ENCODE measurements at places on chromosomes 12 and 14.

- ATAC-seq: no peak
These were observed at the start of gene TMEM121 for GRCh38 chr14:105525861-105526775. TMEM121 (plus strand) TSS chr14:105526583; CDS start chr14:105528835, 2,252 bp downstream.

DNA sequence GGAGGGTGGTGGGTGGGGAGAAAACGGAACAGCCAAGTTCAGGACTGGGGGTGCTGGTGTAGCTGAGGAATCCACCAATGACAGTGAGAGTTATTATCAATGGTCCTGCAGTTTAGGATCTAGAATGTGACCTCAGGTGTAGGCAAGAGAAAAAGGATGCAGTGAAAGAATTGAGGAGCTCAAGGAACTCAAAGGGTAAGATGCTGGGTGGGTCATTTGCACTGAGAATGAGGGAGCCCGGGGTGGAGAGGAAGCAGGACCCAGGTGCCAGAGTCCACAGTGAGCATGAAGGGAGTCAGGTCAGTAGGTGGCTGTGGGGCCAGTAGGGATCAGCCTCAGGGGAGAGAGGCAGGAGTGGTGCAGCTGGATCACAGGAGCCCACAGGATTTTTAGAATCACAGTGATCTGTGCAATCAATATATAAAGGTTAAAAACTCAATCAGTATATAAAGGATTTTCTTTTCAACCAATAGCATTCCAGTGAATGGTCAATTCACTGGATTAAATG is 3.2 kb upstream of the KRT7 start:
- ATAC-seq: no peak

DNA sequence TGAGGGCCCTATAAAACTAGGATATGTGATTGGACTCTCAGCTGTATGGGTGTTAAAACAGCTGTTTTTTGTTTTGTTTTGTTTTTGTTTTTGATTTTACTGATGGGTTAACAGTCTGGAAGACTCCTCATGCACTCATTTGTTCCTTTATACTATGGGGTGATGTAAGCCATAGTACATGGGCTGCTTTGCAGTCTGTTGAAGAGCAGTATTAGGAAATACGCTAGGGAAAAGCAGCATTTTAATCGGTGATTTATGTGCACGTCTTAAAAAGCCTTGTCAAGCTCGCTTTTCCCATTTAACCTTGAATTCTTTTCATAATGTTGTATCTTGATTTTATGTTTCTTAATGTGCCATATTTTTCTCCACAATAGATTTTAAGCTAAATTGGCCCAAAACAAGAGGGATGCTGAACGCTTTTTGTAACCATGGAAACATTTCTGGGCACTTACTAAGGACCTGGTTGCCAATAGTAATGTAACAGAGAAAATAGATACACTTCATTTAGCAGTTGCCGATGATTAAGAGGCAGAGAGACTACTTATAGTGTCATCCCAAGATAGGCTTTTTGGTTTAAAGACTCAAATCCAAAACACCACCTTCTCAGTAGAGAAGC is 244.0 kb downstream of the SNAPC1 start:
- ATAC-seq: no peak

DNA sequence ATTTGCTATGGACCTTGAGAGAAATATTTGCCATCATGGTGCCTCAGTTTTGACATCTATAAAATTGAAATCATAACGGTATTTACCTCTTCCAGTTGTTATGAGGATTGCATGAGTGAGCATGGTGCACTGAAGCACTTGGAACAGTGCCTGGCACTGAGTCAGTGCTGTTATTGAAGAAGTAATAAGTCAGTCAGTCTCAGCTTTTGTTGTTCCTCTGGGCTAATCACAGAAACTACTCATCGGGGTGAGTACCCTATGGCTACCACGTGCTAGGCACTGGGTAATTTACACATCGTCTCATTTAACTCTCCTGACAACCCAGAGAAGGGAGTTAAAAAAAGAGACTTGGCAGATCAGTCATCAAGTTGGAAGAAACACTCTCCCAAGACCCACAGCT is 159.5 kb upstream of the NRXN3 start:
- no peak for ATAC-seq

DNA sequence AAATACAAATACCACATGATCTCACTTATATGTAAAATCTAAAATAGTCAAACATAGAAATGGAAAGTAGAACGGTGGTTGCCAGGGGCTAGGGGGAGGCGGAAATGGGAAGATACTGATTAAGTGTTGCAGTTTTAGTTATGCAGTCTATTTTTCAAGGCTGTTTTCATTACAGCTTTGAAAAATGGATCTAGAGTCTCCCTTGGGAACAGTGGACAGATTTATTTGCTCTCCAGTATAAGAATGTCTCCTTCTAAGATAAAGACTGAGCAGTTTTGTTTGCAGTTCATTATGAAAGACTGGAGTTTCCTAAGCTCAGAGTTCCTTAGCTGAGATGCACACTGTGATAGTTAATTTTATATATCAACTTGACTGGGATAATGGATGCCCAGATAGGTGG is 202.5 kb downstream of the KLHL28 start:
- no peak for ATAC-seq

- no peak for ATAC-seq
These were observed 129.9 kb downstream of the GALC start for GRCh38 chr14:87863047-87863446.

- ATAC-seq: no peak
These were observed 232.1 kb downstream of the CACNA1C start for GRCh38 chr12:2284857-2285256.

- ATAC-seq: no peak
These were observed 216.6 kb upstream of the PWP1 start for GRCh38 chr12:107469011-107469410.

DNA sequence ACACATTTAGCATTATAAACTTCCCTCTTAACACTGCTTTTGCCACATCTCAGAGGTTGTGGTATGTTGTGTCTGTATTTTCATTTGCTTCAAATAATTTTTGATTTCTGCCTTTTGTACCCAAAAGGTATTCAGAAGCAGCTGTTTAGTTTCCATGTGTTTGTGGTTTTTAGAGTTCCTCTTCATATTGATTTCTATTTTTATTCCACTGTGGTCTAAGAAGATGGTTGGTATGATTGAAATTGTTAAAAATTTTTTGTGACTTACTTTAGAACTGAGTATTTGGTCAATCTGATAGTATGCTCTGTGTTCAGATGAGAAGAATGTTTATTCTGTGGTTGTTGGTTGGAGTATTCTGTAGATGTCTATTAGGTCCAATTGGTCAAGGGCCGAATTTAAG is 76.4 kb downstream of the IFNG-AS1 start:
- ATAC-seq: no peak

DNA sequence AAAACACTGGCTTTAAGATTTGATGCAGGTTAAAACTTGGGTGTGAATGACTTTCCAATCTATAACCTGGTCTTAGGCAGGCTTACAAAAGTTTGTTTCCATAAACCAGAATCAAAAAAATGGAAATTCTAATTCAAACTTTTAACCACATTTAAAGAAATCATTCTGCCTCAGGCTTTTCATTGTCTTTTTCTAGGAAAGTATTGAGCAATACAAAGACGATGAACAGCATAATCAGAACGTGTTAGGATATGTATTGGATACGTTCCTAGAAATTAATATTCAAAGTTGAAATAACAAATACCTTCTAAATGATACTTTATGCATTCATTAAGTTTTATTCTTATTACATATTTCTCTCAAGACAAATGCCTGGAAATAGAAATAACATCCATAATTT is 172.9 kb downstream of the CEP128 start:
- no peak for ATAC-seq

GRCh38 chr14:69673578-69674305 is 62.3 kb downstream of the SUSD6 start:
- no peak for ATAC-seq

DNA sequence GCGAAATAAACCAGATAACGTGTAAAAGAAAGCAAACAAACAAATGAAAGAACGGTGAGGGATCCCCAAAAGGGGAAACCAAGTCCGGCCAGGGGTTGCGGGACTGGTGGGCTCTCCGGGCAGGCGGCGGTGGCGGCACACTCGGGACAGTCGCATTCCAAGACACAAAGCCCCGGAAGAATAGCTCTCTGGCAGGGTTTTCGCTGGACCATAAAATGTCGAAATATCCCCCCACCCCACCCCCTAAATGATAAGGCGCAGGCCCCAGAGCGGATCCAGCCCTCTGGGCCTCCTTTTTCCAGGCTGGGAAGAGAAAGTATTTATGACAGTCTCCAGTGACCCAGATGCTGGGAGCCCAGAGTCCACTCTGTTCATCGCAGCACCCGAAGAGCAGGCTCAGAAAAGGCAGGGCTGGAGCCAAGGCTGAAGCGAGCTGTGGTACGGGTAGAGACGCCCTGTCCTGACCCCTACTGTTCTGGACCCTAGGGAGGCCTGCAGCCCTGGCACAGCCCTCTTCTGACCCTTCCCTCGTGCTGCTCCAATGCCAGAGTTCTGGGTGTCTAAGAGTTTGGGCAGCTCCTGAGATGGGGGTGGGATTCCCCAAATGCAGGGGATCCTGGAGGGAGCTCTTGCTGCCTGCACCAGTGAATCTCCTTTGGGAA is 2.1 kb upstream of the HOXC8 start:
- no peak for ATAC-seq

DNA sequence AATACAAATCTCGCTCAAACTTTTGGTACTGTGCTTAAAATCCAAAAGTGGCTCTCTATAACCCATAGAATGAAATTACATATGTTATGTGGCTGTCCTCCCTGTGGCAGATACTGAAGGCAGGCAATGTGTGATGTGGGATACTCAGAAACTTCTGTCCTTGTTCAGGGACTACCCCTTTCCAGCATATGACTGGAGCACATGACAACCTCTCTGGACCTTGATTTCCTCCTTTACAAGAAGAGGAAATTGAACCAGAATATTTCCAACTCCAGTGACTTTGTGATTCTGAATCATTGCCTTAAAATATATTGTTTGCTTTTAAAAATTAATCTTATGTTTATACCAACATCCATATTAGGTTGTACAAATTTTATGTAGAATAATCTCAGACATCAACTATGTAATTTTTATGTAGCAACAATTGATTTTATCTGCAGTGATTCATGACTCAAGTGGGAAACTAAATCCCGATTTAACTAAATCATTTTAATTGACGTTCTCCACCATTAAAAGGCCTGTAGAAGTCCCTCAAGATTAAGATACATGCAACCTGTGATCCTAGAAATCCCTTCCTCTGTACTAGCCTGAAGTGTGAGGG is 162.4 kb downstream of the AKAP6 start:
- no peak for ATAC-seq

DNA sequence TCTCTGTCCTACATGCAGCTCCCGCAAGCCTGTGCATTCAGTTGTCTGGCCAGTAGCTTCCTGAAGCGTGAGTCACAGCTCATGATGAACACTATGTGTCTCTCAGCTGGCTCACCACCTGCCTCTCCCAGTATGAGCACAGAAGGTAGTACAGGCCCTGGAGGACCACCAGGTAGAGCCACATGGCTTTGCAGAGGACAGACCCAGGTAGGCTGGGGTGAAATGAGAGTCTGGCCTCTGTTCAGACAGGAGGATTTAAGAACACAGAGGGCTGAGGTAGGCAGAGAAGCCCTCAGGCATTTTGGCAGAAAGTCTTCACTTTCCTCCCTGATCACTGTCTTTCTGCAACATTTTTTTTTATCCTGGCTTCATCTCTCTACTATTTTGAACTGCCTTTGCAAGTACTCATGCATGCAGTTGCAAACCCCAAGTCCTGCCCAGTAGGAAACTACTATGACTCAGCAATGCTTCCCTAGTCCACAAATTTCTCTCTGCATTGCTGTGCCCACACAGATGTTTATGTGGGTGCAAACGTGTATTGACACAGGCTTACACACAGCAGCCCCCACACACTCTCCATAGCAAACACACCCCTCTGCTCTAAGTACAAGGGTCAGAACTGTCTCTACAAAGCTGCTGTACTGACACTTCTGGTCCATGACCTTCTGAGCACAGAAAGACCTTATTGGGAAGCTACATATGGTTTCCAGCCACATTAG is 7.2 kb upstream of the SDR9C7 start:
- peak; percentile 36 for ATAC-seq

DNA sequence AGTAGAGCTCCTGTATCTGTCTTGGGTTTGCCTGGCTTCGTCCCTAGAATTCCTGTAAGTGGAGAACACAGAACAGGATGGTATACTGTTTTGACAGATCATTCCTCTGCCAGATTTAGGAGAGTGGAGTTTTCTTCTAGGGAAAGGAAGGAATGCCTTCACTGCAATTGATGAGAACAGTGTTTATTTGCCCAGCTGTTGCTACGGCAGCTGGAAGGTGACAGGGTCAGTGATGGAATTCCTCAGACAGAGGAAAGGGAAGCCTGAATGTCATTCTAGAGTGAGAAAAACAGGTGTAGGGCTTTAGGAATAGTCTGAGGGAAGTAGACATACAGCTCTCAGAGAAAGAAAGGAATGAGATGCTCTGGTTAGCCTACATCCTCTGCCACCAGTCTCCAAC is 11.7 kb downstream of the CSRNP2 start:
- ATAC-seq: no peak

GRCh38 chr12:116087399-116087798 is 190.1 kb downstream of the MED13L start:
- ATAC-seq: peak; percentile 25

DNA sequence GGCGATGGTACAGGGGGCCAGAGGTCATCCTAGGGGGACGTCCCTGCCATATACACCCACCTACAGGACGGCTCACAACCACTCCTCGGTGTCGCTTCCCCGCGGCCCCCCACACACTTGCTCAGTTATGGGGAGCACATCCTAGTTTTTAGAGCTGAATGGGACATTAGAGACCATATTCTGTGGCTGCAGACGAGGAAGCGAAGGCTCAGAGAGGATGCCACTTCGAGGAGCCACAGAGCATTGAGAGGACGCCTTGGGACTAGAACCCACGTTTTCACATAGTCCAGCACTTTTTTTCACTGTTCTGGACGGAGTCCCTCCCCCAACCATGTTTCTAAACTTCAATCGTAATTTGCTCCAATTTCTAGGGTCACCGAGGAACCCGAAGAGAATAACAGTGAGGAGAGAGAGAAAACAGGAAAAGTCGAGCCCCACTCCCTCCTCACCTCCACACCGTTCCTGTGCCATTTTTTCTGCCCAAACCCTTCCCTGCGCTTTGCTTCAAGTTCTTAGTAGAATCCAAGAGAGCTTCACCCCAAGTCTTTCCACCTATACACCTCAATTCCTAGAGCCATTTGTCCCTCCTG is 641 bp upstream of the ASCL1 start:
- ATAC-seq: no peak

DNA sequence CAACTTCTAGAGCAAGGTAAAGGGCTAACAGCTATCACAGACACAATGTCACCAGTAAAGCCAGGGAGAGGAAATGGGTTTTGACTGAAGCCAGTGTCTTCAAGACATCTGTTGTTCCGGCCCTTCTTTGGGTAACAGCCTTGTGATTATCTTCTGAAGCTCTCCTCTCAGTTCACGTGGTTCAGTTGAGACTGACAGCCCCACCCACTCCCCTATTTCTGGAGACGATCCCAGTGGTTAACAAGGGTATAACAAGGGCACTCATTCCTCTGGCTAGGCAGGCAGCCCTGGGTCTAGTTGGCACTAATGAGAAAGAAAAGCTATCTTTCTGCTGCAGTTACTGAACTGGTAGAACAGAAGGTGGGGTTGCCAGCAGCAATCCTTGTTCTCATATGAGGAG is 6.9 kb downstream of the GNPTAB start:
- peak; percentile 79 for ATAC-seq

- ATAC-seq: no peak
These were observed 73.2 kb upstream of the EGLN3 start for GRCh38 chr14:34023824-34024767.
